ENCODE measurements at places on chromosomes 12 and 14. TPM values are rescaled to one million over a fixed set of nuclear protein-coding genes. Genes with fewer than 3 reads are reported as not detected.

DNA sequence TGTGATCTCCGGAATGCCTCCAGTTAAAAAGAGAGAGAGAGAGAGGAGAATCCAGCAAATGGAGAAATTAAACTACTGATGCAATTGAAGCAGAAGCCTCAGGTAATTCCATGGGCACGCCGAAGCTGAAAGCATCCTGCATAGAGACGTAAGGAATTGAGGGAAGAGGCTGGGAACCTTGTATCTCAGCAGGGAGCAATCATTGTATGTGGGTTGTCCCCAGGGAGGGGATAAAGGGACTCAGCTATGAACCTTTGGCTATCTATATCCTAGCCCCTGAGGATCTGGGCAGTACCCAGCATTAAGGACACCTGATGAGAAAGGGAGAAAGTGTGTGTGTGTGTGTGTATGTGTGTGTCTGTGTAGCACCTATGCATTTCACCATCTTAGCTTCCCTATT is 95.8 kb upstream of the ATXN7L3B start:
- no peak overlapping the region for H3K4me3 ChIP-seq
- no peak overlapping the region for H3K27ac ChIP-seq
- DNase-seq: no peak
- H3K27me3 ChIP-seq: no peaks in the 10 kb centered on the region
- no peaks in the 10 kb centered on the region for H3K4me1 ChIP-seq

SIRT4 gene
- total RNA-seq: 0.39 TPM

TMEM63C gene
- 0.06 TPM for total RNA-seq

DNA sequence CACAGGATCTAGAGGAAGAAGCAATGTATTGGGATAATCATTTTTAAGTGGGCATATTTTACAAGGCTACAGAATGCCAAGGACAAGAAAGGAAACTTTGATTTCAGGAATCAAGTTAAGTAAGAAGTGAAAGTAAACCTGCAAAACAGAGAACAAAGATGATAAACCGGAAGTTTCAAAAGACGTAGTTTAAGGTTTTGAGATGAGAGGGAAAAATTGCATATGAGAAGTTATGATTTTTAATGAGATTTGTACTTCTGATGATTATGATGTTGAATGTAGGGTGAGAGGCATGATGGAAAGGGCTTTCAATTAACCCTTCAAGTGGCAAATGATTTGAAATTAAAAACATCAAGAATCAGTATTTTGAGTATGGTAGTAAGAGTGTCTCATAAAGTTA is 134.9 kb downstream of the CAPZA3 start:
- no peak for DNase-seq
- H3K4me1 ChIP-seq: no peaks in the 10 kb centered on the region
- no peaks in the 10 kb centered on the region for H3K27me3 ChIP-seq
- no peak overlapping the region for H3K4me3 ChIP-seq
- no peaks in the 10 kb centered on the region for H3K36me3 ChIP-seq

DNA sequence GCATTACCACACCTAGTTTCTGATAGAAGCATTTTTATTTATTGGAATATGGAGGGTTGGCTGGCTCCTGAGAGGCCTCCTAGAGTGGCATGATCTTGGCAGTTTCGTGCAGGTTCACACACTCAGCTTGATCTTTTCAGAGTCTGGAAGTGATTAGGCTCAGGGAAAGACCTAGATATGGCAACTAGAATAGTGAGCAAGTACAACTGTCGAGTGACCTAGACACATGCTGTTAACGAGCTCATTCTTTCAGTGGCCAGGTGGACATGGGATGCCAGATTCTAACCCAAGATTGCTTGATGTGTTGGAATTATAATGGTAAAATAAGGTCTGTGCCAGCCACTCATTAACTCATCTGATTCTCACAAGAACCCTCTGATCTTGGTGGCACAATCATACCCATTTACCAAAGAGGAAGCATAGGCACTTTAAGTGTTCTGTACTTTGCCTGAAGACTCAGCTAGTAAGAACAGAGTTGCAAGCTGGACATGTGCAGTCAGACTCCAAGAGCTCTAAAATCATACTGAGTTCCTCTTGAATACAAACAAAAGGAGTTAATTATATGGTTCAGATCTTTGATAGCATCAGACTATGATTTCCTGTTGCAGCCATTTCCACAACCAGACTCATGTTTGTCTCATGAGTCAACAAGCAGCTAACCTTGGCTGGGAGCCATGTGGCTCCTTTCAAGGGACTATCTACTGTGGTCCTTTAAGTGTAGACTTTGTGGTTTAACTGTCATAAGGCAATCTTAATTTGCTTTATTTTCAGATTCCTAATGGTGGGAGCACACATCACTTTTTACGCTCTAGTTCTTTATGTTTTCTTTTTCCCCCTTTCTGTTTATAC is 144.2 kb downstream of the PLEKHA5 start:
- no peak overlapping the region for H3K27ac ChIP-seq
- no peaks in the 10 kb centered on the region for H3K27me3 ChIP-seq
- H3K4me3 ChIP-seq: no peak overlapping the region
- H3K36me3 ChIP-seq: no peaks in the 10 kb centered on the region
- H3K4me1 ChIP-seq: no peaks in the 10 kb centered on the region
- peak; percentile 86 for DNase-seq

DNA sequence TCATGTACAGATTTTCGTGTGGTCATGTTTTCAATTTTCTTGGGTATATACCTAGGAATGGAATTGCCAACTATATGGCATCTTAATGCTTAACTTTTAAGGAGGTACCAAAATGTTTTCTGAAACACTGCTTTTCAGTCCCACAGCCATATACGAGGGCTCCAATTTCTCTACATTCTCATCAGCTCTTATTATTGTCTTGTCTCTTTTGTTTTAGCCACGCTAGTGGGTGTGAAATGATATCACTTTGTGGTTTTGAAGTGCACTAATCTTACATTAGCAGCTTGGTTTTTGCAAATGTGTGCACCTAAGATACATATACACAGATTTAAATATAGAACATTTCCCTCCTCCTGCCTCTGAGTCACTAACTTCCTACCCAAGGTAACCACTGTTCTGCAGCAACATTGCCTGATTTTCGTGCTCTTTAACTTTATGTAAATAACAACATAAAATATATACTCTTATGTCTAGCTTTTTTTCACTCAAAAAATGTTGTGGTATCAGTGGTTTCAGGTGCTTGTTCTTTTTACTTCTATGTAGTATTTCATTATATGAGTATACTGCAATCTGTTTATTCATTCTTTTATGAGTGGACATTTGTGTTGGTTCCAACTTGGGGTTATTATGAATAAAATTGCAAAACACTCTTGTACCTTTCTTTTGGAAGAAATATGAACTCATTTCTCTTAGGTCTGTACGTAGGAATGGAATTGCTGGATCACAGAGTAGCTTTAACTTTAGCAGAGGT is 73.1 kb downstream of the ZFP36L1 start:
- H3K27ac ChIP-seq: no peak overlapping the region
- H3K27me3 ChIP-seq: no peaks in the 10 kb centered on the region

DTD2 gene
- total RNA-seq: 15.5 TPM

DNA sequence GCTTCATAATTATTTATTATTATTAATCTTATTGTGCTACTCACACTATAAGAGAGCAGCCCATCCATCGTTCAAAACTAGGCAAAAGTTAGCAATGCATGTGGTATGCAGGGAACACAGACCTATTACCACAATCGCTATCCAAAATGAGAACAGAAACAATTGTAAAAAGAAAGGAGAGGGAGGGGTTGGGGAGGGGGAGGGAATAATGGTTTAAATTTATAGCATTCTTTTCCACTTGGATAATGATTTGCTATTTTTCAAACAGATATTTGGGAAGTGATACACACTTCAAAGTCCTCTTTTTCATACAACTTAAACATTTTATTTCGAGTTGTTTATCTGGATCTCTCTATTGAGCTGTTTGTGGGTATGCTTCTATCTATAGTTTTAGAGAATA is 248.6 kb upstream of the SOX5 start:
- H3K4me3 ChIP-seq: no peak overlapping the region
- no peak overlapping the region for H3K27ac ChIP-seq
- DNase-seq: no peak
- no peaks in the 10 kb centered on the region for H3K36me3 ChIP-seq
- H3K4me1 ChIP-seq: peaks cover 8% of the 10 kb centered on the region

NGB gene
- total RNA-seq: not detected

DNA sequence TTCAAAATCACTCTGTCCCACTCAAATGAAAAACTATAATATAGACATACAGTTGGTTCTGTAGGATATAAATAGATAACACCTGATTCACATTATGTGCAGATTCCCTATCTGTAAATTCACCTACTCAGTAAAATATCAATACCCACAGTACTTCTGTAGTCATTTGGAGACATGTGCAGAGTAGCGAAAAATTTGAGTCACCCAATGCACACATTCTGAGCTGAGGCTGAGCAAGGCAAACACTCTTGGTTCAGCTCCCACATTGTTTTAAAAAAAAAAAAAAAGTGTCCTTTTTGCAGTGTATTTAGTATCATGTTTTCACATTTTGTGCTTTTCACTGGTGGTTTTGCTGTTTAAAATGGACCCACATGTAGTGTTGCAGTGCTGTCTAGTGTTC is 27.3 kb upstream of the BBS10 start:
- no peak overlapping the region for H3K4me3 ChIP-seq
- no peak overlapping the region for H3K27ac ChIP-seq
- H3K27me3 ChIP-seq: no peaks in the 10 kb centered on the region
- DNase-seq: no peak
- H3K36me3 ChIP-seq: no peaks in the 10 kb centered on the region
- no peaks in the 10 kb centered on the region for H3K4me1 ChIP-seq

ST8SIA1 gene
- 3.6 TPM for total RNA-seq

GRCh38 chr12:40103043-40103442 is 2.8 kb downstream of the SLC2A13 start:
- H3K36me3 ChIP-seq: no peaks in the 10 kb centered on the region
- H3K4me1 ChIP-seq: peaks cover 6% of the 10 kb centered on the region
- no peak overlapping the region for H3K27ac ChIP-seq
- H3K27me3 ChIP-seq: no peaks in the 10 kb centered on the region
- DNase-seq: no peak

BDKRB2 gene
- total RNA-seq: 12.2 TPM

GRCh38 chr12:14473707-14474287 is 93.9 kb downstream of the PLBD1 start:
- H3K4me1 ChIP-seq: no peaks in the 10 kb centered on the region
- H3K4me3 ChIP-seq: no peak overlapping the region
- no peak for DNase-seq
- no peaks in the 10 kb centered on the region for H3K27me3 ChIP-seq
- no peak overlapping the region for H3K27ac ChIP-seq
- peaks cover 2% of the 10 kb centered on the region for H3K36me3 ChIP-seq

DNA sequence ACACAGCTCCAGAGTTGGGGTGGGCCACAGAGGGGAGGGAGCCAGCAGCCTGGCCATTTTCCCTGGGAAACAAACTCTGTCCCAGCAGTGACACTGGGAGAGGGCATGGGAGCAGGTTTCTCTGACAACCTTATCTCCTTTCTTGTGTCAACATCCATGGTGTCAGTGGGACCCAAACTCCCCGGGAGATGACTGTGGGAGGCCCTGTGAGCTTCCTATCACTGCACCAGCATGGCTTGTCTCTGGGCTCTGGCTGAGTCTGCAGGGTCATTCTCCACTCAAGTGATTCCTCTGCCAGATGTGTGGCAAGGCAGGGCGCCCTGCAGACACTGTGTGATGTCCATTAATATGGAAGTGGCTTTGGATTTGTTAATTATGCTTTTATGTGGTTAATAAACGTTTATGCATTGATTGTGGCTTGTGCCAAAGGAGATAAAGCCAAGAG is 10.1 kb downstream of the LRTM2 start:
- H3K27ac ChIP-seq: no peak overlapping the region
- H3K36me3 ChIP-seq: no peaks in the 10 kb centered on the region
- H3K4me3 ChIP-seq: no peak overlapping the region

- peak overlapping the region; percentile 95 for H3K27ac ChIP-seq
- H3K27me3 ChIP-seq: no peaks in the 10 kb centered on the region
- H3K4me1 ChIP-seq: no peaks in the 10 kb centered on the region
- peaks cover 12% of the 10 kb centered on the region for H3K36me3 ChIP-seq
- no peak overlapping the region for H3K4me3 ChIP-seq
These were observed 12.2 kb downstream of the MMP14 start for GRCh38 chr14:22848351-22849164.

GRCh38 chr12:4443616-4444015 is 2.0 kb downstream of the FGF6 start:
- H3K4me3 ChIP-seq: no peak overlapping the region
- H3K4me1 ChIP-seq: no peaks in the 10 kb centered on the region
- H3K27me3 ChIP-seq: no peaks in the 10 kb centered on the region
- no peaks in the 10 kb centered on the region for H3K36me3 ChIP-seq
- no peak for DNase-seq
- H3K27ac ChIP-seq: no peak overlapping the region

GRCh38 chr14:36723530-36723929 is 61.9 kb downstream of the PAX9 start:
- no peaks in the 10 kb centered on the region for H3K4me1 ChIP-seq
- DNase-seq: no peak
- no peaks in the 10 kb centered on the region for H3K36me3 ChIP-seq
- no peaks in the 10 kb centered on the region for H3K27me3 ChIP-seq
- no peak overlapping the region for H3K4me3 ChIP-seq

ZDHHC17 gene
- total RNA-seq: 47.1 TPM

DNA sequence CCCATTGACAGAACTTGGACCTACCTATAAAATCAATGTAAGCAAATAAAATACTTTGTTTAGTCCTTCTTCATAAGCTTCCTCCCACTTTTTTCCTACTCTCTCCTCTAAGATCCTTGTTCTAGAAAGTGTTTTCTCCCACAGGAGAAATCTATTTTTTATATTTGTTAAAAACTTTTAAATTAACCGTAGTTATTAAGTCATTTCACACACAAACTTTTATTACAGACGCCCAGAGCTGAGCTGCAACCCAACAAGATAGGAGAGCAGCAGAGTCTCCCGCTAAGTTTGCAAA is 27.7 kb downstream of the DAD1 start:
- peaks cover 2% of the 10 kb centered on the region for H3K36me3 ChIP-seq
- H3K4me3 ChIP-seq: no peak overlapping the region
- DNase-seq: no peak
- no peaks in the 10 kb centered on the region for H3K27me3 ChIP-seq
- no peak overlapping the region for H3K27ac ChIP-seq
- H3K4me1 ChIP-seq: no peaks in the 10 kb centered on the region

- H3K4me3 ChIP-seq: no peak overlapping the region
- H3K36me3 ChIP-seq: no peaks in the 10 kb centered on the region
- no peaks in the 10 kb centered on the region for H3K27me3 ChIP-seq
- H3K4me1 ChIP-seq: no peaks in the 10 kb centered on the region
- no peak overlapping the region for H3K27ac ChIP-seq
These were observed 37.2 kb upstream of the C14orf132 start for GRCh38 chr14:96001866-96002497.

GRCh38 chr12:80513211-80513610 is 69.2 kb downstream of the PTPRQ start:
- H3K4me3 ChIP-seq: no peak overlapping the region
- no peaks in the 10 kb centered on the region for H3K36me3 ChIP-seq
- H3K27ac ChIP-seq: no peak overlapping the region
- no peaks in the 10 kb centered on the region for H3K4me1 ChIP-seq
- no peaks in the 10 kb centered on the region for H3K27me3 ChIP-seq

GRCh38 chr14:23529016-23529415 is 22.5 kb downstream of the ZFHX2 start:
- no peak overlapping the region for H3K4me3 ChIP-seq
- DNase-seq: no peak
- no peaks in the 10 kb centered on the region for H3K27me3 ChIP-seq
- no peaks in the 10 kb centered on the region for H3K36me3 ChIP-seq
- H3K27ac ChIP-seq: no peak overlapping the region
- H3K4me1 ChIP-seq: no peaks in the 10 kb centered on the region

NPC2 gene
- total RNA-seq: 277 TPM

Data from aorta (tissue), 5 donors.